ENCODE measurements at places on chromosomes 2 and 18.
A peak's percentile ranks its signal among the peaks of the same experiment; 100 is the strongest.

- DNase-seq, result no peak
These were observed 83.5 kb upstream of the RAB12 start for GRCh38 chr18:8525692-8526091.

DNA sequence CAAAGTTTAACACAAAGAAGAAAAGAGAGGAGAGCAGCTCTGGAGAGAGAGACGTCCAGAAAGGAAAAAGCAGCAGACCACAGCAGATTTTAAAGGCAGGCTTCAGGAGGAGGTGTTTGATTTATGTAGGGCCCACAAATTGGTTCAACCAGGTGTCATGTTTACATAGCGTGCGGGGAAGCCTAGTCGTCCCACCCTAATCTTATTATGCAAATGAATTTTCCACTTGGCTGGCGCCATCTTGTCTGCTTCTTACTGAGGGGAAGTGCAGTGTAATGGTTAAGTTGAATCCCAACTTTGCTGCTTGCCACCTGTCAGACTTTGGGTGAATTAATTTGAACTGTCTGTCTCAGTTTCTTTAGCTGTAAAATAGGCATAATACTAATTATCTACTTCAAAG lies 282.4 kb upstream of the CYRIA start:
- DNase-seq, result no peak

DNA sequence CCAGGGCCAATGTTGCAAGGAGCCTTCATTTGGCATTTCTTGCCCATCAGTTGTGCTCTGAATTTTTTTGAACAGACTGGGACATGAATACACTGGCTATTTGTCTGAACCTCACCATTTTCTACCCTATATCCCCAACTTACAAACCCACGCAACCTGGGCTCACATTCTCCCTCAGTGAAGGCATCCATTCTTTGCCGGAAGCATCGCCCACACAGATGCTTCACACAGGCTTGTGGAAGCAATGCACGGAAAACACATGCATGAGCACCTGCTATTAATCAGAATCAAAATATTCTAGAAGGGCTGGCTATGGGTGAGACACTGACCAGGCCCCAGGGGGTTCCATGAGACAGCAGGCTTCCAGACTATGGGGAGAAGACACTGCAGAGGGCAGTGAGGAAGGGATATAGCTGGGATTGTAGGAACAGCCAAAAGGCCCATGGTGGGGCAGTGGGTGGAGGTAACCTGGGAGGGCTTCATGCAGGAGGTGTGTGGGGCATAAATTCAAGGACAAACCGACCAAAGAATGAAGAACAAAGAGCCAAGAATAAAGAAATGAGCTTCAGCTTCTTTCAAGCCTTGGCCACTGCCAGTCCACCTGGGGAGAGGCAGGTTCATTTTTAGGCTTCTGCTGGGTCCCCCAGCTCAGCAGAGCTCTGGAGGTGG lies 261.5 kb downstream of the CELF4 start:
- DNase-seq, result no peak

DNA sequence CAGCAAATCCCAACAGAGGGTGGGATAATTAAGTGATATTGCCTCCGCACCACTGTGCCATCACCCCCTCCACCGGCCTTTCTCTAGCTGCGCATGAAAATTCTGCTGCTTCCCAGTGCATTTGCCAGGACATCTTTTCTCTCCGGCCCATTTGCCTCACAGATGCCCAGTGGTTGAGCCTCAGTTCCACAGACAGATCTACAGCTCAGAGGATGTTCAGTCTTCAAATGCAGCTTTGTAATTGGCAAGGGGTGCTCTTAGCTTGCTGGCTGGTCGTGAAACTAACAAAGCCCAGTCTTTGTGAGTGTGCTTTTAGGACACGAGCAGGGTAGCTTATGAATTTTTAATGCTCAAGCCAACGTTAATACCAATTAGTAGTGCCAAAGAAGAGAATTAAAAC lies 253.3 kb upstream of the REV1 start:
- DNase-seq, result no peak

- DNase-seq, result no peak
These were observed 1596.8 kb upstream of the SLC39A10 start for GRCh38 chr2:194060269-194060668.

GRCh38 chr2:203867561-203868200 lies at the start of gene CTLA4:
Gene CTLA4, plus strand, starts transcription at chr2:203867771. Its CDS starts 172 bp downstream, at chr2:203867943.
- no peak for DNase-seq

- peak; percentile 44 for DNase-seq
These were observed 13.3 kb downstream of the ATF2 start for GRCh38 chr2:175154661-175155082.

- DNase-seq, result no peak
These were observed 105.8 kb downstream of the ICOS start for GRCh38 chr2:204042401-204042800.

GRCh38 chr2:59034837-59035236 lies 793.7 kb upstream of the FANCL start:
- no peak for DNase-seq

DNA sequence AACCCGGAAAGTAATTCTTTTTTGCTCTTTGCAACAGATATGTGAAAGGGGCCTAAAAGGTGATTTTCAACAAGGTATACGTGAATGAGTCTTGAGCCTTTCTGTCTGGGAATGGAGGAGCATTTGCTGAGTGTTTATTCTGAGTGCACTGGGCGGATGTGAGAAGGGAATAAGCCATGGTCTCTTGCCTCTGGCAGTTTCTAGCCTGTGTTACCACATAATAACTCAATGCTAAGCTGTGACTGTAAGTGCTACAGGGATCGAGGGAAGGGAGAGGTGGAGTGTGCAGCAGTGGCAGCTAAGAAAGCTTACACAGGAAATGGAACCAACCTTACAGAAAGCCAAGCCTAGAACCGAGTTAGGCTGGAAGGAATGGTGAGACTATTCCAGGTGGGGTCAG lies 444.3 kb downstream of the SLC4A3 start:
- DNase-seq, result no peak
